Mesendoderm (in vitro differentiated cells): ENCODE measurements at places on chromosomes 4 and X.

- no peaks in the 10 kb centered on the region for H3K36me3 ChIP-seq
- no peak overlapping the region for H3K27ac ChIP-seq
- no peaks in the 10 kb centered on the region for H3K27me3 ChIP-seq
- H3K4me1 ChIP-seq = no peaks in the 10 kb centered on the region
Measured at GRCh38 chrX:153662266-153662665, 11.3 kb downstream of the PNCK start.

DNA sequence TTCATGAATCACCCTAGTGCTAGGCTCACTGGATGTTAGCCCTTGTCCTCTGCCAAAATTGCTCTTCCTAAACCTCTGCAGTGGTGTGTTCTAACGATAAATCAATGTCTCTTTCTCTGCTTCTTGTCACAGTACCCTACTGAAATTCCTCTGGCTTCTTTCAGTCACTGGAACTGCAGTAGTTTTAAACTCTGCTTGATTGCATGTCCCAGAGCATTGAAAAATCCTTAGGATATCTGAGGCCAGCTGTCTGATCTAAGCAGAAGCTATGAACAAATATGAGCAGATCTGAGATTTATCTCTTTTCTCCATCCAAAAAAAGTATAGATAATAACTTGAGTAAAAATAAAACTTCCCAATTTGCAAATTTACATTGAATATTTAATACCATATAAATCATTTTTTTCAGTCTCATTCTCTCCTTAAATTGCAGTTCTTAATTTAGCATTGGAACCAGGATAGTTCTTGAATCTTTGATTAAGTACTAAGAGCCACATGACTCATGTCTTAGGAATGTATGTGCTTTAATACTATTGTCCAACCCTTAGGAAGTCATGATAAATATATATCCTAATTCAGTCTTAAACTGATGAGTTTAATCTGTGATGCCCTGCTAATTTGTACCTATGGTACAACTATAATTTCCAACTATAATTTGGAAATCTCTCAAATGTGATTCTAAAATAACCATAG lies 169.7 kb downstream of the PDHA2 start:
- no peaks in the 10 kb centered on the region for H3K4me1 ChIP-seq
- no peak overlapping the region for H3K4me3 ChIP-seq
- no peak overlapping the region for H3K27ac ChIP-seq
- H3K27me3 ChIP-seq = no peaks in the 10 kb centered on the region
- H3K36me3 ChIP-seq = no peaks in the 10 kb centered on the region
- DNase-seq = peak; percentile 26

DNA sequence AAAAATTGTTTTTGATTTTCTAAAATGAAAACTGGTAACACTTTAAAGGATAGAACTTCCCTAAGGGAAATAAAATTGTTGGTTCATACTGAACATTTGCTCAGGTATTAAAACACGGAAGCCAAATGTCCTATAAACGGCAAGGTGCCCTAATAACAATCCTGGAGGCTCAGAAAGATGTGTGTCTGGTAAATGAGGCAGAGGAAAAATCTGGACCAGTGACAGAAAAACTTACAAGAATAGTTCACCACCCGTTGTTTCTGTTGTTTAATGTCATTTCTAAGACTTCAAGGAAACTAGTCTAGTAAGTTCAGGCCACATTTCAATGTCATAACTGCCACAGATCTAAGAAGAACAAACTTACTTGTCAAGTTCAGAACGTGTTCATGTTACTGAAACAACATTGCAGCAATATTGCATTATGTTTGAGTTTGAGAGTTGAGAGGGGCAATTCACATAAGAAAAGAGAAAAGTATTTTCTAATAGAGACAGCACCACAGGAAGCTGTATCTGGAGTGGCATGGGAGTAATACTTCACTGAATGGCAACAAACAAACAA lies 476.6 kb downstream of the GRXCR1 start:
- H3K36me3 ChIP-seq = no peaks in the 10 kb centered on the region
- DNase-seq = no peak
- no peaks in the 10 kb centered on the region for H3K4me1 ChIP-seq
- no peak overlapping the region for H3K4me3 ChIP-seq
- H3K27me3 ChIP-seq = no peaks in the 10 kb centered on the region
- H3K27ac ChIP-seq = no peak overlapping the region

DNA sequence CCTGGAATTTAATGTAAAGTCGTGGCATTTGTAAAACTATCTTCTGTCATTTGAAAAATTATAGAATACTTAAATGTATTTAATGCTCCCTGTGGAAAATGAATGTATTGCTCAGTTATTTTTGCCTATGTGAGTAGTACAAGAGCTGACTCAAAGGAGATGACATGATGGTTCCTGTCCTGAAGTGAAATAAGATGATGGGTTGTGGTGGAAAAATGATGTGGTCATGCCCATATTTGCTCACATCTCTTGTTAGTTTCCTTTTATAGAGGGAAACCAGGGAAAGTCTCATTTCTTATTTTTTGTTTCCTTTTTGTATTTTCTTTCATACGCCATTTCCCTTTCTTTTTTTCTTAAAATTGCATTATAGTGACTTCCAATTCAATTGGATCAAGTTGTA lies 23.7 kb downstream of the PLS3 start:
- no peak overlapping the region for H3K27ac ChIP-seq
- no peaks in the 10 kb centered on the region for H3K27me3 ChIP-seq
- no peaks in the 10 kb centered on the region for H3K4me1 ChIP-seq
- H3K36me3 ChIP-seq = no peaks in the 10 kb centered on the region
- no peak for DNase-seq
